Activated naive CD8-positive, alpha-beta T cell treated with anti-CD3 and anti-CD28 coated beads for 36 hours (primary cell): ENCODE measurements at places on chromosomes 3 and 15.

DNA sequence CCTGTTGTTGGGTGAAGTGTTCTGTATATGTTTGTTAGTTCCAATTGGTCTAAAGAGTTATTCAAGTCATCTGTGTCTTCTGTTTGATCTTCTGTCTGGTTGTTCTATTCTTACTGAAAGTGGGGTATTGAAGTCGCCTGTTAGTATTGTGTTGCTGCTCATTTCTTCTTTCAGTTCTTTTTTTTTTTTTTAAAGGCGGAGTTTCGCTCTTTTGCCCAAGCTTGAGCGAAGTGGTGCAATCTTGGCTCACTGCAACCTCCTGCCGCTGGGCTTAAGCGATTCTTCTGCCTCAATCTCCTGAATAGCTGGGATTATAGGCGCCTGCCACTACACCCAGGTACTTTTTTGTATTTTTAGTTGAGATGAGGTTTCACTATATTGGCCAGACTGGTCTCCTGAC lies 23.5 kb downstream of the PFN2 start:
- DNase-seq: no peak

DNA sequence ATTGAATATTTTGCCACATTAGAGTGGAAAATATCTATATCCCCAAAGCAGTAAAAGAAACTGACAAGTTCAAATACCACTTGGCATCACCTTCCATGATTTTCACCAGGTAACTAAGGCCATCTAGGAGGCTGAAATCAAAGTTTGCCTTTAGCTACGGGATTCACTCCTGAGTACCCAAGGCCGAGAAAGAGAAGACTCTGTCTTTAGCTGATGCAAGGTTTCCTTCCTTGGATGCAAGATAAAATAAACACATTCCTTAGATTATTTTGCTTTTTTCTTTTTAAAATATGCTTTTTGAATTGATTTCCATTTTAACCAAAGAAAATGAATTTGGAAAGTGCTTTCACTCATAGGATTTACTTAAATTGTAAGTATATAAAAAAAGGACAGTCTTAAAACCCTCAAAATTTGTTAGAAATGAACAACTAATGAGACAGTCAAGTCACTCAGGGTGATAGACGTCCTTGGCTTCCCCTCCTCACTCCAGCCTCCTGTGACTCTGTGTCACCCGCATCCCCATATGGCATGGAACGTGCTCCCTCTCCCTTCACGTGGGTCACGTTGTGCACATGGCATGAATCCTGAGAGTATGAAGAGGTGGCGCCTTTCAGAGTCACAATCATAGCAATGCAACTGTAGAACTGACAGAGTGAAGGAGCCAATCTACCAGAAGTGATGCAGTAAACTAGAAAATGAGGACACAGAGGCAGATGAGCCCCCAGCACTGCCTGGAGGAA lies 148.4 kb downstream of the RTP4 start:
- no peak for DNase-seq

DNA sequence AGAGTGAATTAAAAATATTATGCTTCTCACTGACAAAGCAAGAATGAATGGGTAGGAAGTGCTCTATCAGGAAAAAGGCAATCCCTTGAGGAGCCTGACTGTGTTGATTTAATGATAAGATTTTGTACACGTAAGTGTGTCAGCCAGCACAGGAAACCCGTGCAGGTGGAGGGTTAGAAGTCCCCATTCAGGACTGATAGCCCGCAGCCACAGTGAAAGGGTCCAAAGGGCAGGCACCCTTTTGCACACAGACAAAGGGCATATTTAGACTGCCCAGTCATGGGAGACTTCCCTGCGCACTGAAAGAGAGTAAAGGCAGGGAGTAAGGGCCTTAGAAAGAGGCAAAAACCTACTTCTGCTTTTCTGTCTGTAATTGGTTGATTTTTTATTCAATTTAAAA lies 26.4 kb upstream of the SKIL start:
- DNase-seq: no peak

DNA sequence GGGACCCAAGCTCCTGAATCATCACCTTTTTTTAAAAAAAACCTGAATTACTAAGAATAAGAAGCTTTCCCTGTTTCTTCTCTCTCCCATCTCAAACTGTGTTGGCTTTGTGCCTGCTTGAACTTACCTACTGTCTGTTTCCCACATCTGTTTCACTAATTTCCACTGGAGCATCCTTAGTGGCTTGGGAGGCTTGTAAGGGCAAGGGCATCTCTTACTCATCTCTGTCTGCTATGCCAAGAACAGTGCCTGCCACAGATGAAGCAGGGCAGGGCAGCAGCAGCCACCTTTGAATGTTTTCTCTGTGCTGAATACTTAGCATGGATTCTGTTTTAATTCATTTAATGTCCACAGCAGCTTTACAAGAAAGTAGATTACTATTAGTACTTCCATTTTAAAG lies 42.3 kb downstream of the SNRK start:
- no peak for DNase-seq
